Panc1 (cell line): ENCODE measurements at places on chromosomes 7 and 10.

GRCh38 chr7:111657018-111657417 lies 94.7 kb upstream of the IMMP2L start:
- no peak for DNase-seq

GRCh38 chr7:7791523-7791922 lies 73.1 kb upstream of the RPA3 start:
- no peak for DNase-seq

GRCh38 chr7:112086496-112087254 lies 119.5 kb downstream of the DOCK4 start:
- DNase-seq, result no peak

- no peak for DNase-seq
Observed at GRCh38 chr7:601595-602340, 82.1 kb upstream of the PDGFA start.

- DNase-seq, result no peak
Observed at GRCh38 chr7:55470261-55470660, 102.0 kb downstream of the VOPP1 start.

DNA sequence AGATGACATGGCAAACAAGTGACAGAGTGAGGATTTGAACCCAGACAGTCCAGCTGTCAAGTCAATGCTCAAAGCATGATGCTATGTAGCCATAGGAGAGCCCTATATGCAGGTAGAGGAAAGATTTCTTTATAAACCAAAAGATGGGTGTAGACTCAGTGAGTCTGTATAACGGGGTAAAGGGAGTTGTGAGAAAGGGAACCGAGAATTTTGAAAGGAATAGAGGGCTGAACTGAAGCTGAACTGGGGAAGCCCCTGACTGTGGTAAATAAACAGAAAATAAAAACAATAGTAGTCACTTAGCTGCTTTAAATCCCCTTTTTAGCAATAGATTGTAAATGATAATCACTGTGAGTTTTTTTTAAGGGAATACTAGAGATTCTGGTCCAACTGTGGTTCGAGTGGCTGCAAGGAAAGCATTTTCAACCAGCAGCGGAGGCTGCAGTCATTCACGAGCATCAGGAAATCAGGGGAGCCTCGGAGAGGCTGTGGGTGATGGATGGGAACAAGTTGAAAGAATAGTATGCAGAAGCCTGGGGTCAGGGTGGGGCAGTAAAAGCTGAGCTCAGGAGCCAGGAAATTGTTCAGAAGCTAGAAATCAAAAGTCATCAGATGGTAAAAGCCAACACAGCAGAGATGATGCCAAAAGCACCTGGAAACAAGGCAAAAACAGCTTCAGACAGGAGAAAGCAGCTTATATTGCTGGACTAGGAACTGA lies 393.5 kb downstream of the GFRA1 start:
- no peak for DNase-seq

GRCh38 chr10:82982110-82982608 lies 1107.2 kb downstream of the NRG3 start:
- peak; percentile 72 for DNase-seq

GRCh38 chr7:16651396-16652239 lies 5.6 kb downstream of the BZW2 start:
- DNase-seq, result no peak

GRCh38 chr10:20858292-20859124 lies 38.6 kb downstream of the NEBL start:
- peak; percentile 7 for DNase-seq

DNA sequence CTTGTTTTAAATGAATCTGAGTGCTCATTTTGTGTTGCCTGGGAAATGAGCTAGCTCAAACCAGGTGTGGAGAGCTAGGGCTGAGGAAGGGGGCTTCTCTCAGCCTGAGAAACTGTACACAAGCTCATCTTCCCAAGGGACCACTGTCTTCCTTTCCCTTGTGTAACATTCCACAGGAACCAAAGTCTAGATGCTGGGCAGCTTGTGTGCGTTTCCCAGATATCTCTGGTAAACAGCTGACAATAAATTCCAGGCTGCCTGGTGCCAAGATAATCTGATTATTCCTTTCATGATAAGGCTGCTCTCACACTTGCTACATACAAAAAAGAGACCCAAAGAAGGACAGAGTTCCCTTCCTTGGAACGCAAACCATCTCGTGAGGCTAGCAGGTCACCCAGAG lies 33.1 kb upstream of the MKLN1 start:
- no peak for DNase-seq

GRCh38 chr10:113555751-113556150 lies 2.9 kb downstream of the HABP2 start:
- DNase-seq, result no peak

DNA sequence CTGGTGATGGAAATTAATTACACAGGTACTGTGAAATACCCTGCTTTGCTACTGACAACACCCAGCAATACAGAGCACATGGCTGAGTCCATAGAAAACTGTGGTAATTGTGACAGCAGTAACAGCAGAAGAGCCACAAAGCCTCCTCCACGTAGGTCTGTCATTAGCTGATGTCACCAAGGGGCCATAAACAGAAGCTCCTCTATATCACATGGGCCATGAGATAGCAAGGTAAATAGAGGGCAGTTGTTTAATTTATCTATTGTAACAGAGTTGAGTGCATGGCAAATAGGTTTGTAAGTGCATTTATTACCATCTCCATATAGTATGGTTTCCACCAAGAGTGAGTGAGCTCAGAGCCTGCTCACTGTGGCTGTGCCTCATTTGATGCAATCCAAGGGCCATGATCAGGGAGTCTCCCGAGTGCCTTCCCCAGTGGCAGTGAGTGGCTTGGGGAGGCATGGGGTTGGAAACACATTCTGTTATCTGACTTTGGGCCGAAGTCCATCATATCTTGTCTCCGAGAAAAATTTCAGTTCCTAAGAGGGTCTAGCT lies 281.2 kb downstream of the SKAP2 start:
- DNase-seq, result no peak

DNA sequence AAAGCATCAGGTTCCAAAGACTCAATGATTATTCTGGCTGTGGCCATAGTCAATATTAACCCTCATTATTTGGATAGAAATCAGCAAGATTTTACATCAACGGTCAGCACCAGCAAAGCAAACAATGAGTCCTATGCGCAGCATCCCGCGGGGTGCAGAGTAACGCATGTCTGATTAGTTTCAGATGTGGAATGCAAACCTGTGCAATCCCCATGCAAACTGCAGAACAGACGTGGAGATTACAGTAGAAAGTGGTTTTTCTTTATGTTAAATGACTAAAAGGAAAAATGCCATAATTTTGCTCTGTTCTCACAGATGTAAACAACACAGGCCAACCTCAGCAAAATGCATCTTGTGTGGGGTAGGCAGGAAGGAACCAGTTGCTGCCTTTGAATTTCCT lies 258.1 kb upstream of the GRB10 start:
- no peak for DNase-seq

- DNase-seq, result no peak
Observed at GRCh38 chr10:76318211-76318610, 886.8 kb downstream of the LRMDA start.

DNA sequence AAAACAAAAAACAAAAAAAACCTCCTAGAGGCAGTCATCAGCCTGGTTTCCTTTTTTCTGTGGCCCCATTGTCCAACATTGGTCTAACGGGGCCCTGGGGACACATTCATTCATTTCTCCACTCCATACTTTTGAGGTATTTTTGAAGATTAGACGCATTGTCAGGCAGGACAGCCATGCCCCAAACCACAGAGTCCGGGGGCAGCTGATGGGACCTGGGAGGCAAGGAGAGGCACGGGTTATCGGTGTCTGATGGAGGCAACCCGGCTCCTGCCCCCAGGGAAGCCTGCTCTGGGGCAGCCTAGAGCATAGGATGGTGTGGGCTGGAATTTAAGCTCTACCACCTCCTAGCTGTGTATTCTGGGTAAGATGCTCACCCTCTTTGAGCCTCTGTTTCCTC lies 6.5 kb upstream of the RABGEF1 start:
- DNase-seq, result no peak

DNA sequence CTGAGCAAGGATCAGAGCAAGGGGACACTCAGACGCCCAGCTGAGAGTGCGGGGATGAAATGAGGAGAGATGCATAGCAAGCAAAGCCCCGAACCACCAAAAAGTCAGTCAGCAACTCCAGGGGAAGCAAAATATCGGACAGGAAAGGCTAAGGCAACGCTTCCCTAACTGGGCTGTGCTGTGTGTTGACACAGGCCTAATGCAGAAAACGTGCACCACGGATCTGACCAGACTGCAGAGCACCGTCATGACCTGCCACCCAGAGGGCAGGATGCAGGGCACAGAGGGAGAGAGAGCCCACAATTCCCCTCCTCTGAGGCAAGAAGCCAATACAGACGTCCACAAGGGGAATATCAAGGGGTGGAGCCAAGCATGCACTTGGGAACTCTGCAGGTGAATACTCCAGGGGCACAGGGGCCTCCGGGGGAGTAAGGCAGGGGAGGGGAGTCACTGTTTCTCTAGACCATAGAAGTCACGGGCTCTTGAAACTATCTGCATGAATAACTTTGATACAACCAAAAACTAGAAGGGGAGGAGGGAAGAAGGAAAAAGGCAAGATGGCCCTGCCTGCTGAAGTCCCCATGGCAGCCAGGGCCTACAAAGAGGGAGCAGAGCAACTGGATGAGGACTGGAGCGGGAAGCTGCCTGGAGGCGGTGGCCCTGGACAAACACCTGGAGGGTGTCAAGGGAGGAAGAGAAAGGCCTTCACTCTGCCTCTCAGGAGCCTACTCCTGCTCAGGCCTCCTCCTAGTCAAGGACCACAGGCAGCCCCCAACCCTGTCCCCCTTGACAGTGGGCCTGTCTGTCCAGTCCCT lies 26.2 kb downstream of the GRID1 start:
- DNase-seq, result no peak

GRCh38 chr10:31393844-31394243 lies 74.8 kb downstream of the ZEB1 start:
- DNase-seq, result no peak

DNA sequence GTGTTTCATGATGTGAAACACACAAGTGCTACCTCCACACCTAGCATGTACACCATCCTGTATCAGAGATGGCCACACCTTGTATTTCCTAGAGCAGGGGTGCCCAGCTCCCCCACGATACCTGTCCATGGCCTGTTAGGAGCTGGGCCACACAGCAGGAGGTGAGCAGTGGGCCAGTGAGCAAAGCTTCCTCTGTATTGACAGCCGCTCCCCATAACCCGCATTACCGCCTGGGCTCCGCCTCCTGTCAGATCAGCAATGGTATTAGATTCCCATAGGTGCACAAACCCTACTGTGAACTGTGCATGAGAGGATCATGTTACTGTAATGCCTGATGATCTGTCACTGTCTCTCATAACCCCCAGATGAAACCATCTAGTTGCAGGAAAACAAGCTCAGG lies 145.6 kb upstream of the RNF32 start:
- no peak for DNase-seq

DNA sequence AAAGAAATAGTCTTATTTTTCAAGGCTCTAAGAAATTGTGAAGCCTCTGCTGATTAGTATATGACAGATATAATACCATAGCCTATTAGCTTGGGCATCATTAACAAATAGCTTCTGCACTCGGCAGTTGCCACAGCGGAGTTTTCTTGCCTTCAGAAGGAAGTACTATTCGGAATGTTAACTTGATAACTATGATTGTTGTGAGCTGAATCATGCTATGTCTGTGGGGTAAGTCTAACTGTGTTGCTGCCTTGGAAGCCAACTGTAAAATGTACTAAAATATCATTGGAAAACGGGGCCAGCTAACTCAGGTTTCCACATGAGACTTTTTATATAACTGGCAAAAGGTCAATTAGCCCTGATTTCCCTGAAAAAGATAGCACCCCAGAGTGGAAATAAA lies 93.2 kb downstream of the TWIST1 start:
- DNase-seq, result no peak

DNA sequence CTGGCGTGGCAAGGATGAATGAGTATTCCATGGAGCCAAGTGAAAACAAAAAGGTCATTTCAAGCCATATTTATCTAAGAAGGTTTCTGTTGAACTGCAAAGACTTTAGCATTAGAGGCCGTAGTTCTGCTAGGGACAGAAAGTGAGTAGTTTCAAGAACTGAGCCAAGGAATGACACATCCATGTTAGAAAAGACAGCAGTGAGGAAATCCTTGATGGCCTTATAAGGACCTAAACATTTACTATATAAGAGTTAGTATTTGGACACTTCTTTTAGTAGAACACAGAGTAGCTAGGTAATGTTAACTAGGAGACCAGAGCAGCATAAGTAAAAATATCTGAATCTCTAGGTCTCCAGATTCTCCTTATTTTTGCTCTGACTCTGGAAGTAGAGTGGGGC lies 329.8 kb upstream of the SEMA3D start:
- no peak for DNase-seq

- no peak for DNase-seq
Observed at GRCh38 chr10:95266674-95267095, 24.1 kb downstream of the PDLIM1 start.

DNA sequence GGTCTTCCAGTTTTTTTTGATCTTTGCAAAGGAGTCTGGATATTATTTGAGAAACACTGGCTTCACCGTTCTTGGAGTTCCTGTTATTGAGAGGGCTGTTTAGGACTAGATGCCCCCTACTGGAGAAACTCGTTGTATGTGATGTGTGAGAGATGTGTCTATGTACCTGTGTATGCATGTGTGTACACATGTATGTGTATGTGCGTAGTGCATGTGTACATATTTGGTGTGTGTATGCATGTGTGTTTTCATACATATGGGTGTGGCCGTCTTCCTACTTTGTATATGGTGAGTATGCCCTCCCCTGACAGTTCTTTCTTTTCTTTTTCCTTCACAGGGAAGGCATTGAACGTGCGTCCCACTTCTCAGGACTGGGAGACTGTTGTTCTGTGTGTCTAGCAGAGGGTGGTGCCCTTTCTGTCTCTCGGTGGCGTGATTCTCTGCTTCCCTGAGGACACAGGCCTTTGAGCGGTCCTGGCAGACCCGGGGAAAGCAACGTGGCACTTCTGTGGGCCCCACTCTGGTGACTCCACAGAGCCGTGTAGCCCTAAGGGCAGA lies 3.0 kb upstream of the CALHM3 start:
- peak; percentile 41 for DNase-seq

DNA sequence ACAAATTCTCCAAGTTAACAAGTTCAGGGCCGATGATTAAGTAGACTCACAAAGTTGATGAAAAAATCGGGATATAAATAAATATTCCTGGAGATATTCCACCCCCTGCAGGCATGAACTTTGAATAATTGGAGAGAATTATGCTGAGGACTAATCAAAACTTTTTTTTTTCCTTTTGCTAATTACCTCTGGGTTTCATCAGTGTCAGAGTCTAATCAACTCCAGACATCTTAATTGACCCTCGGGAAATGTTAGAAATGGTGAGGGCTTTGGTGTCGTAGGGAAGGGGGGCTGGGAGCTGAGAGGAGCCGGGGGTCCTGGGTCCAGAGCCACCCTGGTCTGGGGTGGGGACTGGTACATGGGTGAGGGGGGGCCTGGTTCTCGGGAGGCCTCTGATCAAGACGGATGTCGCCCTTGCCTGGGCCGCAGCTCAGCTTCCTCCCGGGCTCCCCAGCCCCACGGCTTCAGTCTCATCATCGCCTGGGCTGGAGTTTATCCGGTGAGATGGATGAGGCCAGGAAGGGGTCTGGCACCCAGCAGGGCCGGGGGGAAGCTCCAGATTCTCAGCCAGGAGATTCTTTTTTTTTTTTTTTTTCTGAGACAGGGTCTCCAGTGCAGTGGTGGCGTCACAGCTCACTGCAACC lies 30.4 kb upstream of the ELFN1 start:
- DNase-seq, result no peak
